Activated CD4-positive, alpha-beta T cell treated with anti-CD3 and anti-CD28 coated beads, Interleukin-2, amount 50 U/mL, for 1 hour (primary cell): ENCODE measurements at places on chromosomes 6 and 20.

- DNase-seq = no peak
Observed at GRCh38 chr6:137370871-137371633, 123.1 kb downstream of the OLIG3 start.

- DNase-seq = no peak
Observed at GRCh38 chr6:133337308-133337707, 96.2 kb downstream of the EYA4 start.

GRCh38 chr6:45126033-45126432 is 202.1 kb upstream of the RUNX2 start:
- DNase-seq = no peak

DNA sequence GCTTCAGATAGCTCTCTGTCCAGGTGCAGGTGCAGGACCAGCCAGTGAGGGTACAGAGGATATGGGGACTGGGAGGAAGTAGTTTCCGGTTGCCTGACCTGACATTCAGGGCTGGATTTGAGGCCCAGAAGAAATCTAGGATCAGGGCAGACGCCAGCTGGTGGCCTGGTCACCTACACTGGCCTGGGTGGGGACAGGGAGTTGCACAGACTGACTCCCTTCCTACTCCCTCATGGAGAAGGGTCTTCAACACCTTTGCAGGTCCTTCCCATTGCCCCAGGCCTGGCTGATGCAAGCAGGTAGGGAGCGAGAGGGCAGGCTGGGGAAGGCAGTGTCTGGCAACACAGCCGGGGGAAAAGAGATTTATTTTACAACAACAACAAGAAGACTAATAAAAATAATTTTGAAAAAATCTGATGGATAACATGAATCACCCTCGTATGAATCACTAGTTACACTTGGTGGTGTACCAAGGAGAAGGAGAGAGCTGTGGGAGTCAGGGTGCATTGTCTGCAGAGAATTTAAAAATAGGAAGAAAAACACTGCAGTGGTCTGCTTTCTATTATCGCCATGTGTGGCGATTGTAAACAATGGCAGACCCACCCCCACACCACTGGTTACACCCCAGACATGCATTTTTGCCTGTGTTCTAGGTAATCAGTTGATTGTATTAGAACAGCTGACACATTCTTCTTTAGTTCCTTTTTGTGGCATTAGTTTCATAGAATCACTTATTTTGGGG is 62.3 kb upstream of the SNX9 start:
- peak; percentile 34 for DNase-seq

- DNase-seq = no peak
Observed at GRCh38 chr6:96153775-96154174, 138.0 kb downstream of the FUT9 start.

DNA sequence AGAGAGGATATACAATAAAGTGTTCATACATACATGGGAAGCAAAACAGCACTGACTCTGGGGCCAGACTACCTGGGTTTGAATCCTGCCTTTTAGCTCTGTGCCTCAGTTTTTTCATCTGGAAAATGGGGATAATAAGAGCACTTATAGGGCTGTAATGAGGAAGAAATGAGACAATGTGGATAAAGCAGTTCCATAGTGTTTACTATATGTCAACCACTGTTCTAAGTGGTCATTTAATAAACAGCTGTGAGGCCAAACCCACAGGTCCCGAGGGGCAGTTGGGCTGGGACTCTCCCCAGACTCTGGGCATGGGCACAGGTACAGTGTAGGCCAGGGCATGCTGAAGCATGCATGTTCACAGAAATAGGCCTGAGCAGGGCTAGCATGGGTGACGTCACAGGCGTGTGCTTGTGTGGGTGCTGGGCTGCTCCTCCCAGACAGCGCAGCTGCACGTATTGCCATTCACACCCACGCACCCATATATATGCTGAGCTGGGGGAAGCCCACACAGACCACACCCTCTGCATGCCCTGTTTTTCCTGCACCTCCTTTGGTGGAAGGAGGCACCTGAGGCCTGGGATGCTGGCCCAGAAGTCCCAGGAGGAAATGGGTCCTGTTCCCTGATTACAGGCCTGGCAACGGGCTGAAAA is 3.5 kb upstream of the PLCG1 start:
- DNase-seq = peak; percentile 50

DNA sequence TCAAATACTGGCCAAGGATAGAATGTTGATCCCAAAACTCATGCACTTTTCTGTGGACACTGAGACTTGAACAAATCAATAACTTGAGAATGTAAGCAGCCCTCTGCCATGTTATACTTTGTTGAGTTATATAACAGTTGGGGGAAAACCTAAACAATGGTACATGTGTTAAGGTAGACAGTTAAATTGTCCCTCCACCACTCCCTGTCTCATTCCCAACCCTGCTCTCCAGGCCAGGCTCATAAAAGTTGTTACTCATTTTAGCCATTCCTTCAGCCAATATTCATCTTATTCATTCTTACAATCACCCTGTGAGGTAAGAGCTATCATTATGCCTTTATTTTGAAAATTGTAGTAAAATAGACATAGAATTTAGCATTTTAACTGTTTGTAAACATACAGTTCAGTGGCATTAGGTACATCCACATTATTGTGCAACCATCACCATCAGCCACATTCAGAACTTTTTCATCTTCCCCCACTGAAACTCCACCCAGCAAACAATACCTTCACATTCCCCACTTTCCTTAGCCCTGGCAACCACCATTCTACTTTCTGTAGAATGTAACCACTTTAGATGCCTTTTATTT is 38.2 kb upstream of the IER3 start:
- DNase-seq = no peak

- no peak for DNase-seq
Observed at GRCh38 chr6:8642131-8642530, 206.8 kb upstream of the SLC35B3 start.

- DNase-seq = no peak
Observed at GRCh38 chr6:25078141-25078540, 142.4 kb upstream of the RIPOR2 start.

GRCh38 chr6:4664117-4664626 is 112.0 kb upstream of the CDYL start:
- DNase-seq = no peak

DNA sequence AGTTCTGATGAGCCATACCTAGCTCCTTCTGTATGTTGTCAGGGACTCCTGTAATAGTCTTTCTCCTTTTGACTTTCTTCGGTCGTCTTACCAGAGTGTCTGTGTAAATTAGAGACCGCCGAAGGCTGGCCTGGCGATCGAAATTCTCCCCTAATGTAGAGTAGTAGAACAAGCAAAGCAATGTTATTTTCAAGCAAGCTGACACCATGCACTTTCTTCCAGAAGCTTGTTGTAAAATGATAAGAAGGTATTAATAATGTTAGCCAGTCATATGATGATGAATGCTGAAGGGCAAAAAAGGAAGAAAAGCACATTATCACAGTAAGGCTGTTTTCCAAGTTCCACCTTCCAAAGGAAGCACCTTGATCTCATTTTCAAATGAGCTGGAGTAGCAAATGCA is 37.9 kb downstream of the HEBP2 start:
- DNase-seq = no peak

- DNase-seq = no peak
Observed at GRCh38 chr6:83860359-83860755, 868 bp downstream of the CYB5R4 start.

- no peak for DNase-seq
Observed at GRCh38 chr20:59512651-59513050, 91.7 kb upstream of the PHACTR3 start.

DNA sequence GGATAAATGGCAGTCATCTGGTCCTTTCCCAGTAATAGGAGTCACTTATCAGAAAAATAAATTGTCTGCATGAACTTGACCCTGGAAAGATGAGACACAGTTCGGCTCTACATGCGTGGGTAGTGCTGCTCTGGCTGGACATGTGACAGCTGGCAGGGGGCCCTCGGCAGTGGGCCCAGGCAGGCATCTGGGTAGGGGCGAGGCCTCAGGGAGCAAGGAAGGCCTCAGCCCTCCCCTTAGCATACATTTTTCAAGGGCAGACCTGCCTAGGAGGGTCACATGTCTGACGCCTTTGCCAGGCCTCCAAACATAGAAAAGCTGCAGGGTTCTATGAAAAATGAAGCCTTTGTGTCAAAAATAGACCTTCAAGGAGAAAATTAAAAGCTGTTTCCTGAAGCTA is 12.8 kb upstream of the ILRUN start:
- DNase-seq = no peak

- DNase-seq = no peak
Observed at GRCh38 chr6:137307163-137307854, 88.1 kb upstream of the IFNGR1 start.

DNA sequence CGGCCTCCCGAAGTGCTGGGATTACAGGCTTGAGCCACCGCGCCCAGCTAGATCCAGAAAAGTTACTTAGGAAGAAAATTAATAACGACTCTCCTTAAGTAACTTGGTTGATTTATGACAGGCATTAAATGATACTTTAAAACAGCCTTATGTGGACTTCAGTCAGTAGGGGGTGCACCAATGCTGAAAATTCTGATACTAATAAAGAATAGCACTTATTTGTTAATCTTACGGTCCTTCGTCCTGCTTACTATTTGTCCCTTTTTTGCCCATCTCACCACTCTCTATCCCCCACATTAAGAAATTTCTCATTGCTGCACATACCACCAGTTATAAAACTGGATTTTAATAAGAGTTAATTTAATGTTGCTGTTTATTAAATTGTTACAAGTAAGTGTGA is 12.7 kb upstream of the PRELID3B start:
- DNase-seq = no peak

DNA sequence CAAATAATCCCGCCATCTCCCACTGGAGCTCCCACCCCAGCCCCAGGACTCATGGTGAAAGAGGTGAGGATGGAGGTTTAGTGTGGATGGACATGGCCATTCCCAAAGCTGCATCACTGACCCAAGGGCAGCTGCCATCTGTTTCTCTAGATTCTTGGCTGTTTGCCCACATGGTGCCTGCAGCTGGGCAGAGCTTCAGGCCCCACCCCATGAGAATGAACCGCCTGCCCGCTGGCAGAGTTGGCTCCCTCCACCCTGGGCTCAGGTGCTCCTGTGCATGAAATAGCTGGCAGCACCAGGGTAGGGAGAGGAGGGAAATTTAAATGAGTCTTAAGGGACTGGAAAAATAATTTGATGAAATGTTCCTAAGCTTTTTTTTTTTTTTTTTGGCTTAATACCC is 17.4 kb downstream of the SCML4 start:
- DNase-seq = no peak

DNA sequence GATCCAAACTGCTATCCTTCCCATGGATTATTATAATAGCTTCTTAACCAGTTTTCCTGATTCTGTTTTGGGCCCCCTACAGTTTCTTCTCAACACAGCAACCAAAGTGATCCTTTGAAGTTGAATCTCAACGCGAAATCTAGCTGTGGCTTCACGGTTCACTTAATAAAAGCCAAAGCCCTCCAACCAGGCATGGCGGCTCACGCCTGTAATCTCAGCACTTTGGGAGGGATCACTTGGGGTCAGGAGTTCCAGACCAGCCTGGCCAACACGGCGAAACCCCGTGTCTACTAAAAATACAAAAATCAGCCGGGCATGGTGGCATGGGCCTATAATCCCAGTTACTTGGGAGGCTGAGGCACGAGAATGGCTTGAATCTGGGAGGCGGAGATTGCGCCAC is 3.3 kb downstream of the RMND1 start:
- DNase-seq = no peak

GRCh38 chr20:20173254-20173653 is 120.9 kb downstream of the CFAP61 start:
- no peak for DNase-seq

DNA sequence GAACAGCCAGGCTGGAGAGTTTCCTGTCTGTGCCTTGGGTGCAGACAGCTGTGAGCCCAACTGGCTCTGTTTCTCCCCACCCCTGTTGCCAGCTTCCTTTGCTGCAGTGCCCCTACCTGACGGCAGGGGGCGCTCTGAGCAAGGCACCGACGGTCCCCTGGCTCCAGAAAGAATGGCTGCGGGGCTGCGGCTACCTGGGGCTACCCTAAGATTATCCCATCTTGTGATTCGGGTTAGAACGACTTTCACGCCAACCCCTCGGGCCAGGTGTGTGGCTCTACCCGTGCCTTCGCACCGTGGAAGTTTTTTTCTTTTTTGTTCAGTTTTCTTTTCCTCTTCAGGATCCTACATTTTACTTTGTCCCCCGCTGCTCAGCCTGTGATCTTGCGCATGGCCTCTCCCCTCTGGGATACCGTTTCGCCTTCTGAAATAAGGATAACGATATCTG is 33.4 kb upstream of the AAR2 start:
- DNase-seq = peak; percentile 77

- no peak for DNase-seq
Observed at GRCh38 chr6:25387911-25388310, 108.7 kb downstream of the CARMIL1 start.

- DNase-seq = no peak
Observed at GRCh38 chr20:18527836-18528235, 20.1 kb downstream of the SEC23B start.

- DNase-seq = no peak
Observed at GRCh38 chr20:32830437-32830836, 10.7 kb downstream of the MAPRE1 start.

DNA sequence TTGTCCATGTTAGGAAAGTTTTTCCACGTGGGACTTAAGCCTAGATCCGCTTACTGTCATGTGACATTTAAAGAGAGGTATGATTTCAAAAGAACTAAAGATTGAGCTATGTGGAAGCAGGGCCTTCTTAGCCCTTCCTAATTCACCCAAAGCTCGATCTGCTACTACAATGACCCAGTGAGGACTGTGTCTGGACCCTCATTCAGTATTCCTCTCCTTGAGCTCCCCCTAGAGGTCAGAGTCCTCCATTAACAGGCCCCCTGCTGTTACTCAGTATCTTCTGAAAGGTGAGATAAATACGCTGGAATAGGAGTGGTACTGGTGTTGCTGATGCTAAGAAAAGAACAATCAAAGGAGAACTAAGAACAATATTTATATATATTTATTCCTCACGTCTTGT is 414.0 kb downstream of the GJA1 start:
- DNase-seq = no peak

DNA sequence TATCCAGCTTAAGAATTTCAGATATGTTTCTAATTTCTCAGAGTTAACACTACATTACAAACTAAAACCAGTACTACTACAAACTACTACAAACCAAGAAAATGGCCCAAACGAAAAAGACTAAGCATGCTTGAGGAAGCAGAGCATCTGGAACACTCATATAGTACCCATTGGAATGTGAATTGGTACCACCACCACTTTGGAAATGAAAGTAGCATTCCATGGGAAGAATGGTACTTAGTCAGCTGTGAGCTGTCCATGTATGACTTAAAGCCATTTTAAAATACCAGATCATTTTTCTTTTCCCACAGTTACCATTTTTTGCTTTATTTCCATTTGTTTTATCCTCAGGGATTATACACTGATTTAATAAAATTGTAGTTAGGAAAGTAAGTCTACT is 30.5 kb downstream of the FBXO9 start:
- no peak for DNase-seq

- DNase-seq = no peak
Observed at GRCh38 chr20:20793591-20793990, 81.1 kb upstream of the RALGAPA2 start.
